ENCODE measurements at places on chromosomes 11 and 22.
A peak's percentile ranks its signal among the peaks of the same experiment; 100 is the strongest.

- no peak for DNase-seq
These were observed 68.2 kb upstream of the EED start for GRCh38 chr11:86176165-86176884.

DNA sequence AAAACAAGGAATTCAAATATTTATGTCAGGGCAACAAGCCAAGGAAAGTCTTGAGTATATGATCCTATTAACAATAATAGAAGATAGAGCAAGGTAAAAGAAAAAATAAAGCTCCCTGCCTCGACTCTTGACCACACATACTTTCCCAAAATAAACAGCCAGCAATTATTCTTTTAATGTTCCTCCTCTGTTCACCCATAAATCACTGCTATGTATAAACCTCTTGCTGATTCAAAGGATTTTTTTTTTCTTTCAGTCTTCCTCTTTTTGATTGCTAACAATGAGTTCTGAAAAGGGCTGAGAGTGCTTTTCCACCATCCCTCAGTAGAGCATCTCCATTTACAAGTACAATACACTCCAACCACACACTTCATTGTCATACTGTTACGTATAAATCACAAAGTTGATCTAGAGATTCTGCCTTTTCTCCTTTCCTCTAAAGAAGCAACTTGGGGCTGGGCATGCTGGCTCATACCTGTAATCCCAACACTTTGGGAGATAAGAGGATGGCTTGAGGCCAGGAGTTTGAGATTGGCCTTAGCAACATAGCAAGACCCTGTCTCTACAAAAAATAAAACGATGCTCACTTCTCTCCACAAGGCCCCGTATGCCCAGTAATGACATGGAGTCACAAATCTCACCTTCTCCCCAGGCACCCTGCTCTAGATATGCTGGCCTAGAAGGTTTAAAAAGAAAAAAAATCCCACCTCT lies 24.0 kb downstream of the RAB30 start:
- no peak for DNase-seq

GRCh38 chr11:92219476-92219875 lies 5.1 kb upstream of the FAT3 start:
- no peak for DNase-seq

DNA sequence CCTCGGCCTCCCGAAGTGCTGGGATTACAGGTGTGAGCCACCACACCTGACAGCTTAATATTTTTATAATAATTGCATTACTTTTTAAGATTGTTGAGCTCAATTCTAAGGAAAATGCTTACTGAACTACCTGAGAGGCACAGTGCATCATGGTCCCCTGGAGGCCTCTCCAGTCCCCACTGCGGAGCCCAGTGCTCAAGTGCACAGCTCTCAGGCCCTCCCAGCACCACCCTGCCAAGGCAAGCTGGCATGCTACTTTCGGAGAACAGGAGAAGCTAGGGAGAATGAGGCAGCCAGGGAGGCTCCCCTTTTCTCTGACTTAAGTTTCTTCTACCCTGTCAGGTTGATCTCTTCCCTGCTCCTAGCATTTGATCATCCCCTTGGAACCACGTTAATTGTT lies 64.2 kb upstream of the CECR2 start:
- no peak for DNase-seq

- no peak for DNase-seq
These were observed 9.8 kb downstream of the PPFIBP2 start for GRCh38 chr11:7523416-7524210.

DNA sequence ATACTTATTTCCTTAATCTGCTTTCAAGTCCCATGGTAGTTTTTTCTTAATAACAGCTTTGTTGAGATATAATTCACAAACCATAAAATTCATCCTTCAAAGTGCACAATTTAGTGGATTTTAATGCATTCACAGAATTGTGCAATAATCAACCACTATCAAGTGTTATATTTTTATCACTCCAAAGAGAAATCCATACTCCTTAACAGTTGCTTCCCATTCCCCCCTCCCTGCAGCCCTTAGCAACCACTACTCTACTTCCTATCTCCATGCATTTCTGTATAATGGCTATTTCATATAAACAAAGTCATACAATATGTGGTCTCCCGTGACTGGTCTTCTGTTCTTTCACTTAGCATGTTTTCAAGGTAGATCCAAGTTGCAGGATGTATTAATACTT lies 18.8 kb upstream of the NUP50 start:
- no peak for DNase-seq

GRCh38 chr22:46575911-46576555 lies 38.6 kb upstream of the CELSR1 start:
- no peak for DNase-seq

DNA sequence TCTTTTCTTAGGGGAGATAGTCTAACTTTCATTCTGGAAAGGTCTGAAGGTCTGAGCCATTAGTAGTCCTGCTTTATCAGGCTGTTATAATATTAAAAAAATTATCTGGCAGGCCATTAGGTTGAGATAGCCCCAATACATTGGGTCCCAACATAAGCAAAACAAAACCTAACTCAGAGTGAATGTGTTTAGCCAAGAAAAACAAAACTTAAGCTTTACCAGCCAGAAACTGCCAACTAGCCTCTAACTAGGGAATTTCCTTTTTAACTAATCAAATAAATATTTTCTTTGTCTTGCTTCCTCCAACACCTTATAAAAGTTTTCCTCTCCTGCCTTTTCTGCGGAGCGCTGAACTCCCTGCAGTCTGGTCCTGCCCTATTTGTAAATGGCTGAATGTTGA lies 1137.7 kb upstream of the CNTN5 start:
- no peak for DNase-seq

DNA sequence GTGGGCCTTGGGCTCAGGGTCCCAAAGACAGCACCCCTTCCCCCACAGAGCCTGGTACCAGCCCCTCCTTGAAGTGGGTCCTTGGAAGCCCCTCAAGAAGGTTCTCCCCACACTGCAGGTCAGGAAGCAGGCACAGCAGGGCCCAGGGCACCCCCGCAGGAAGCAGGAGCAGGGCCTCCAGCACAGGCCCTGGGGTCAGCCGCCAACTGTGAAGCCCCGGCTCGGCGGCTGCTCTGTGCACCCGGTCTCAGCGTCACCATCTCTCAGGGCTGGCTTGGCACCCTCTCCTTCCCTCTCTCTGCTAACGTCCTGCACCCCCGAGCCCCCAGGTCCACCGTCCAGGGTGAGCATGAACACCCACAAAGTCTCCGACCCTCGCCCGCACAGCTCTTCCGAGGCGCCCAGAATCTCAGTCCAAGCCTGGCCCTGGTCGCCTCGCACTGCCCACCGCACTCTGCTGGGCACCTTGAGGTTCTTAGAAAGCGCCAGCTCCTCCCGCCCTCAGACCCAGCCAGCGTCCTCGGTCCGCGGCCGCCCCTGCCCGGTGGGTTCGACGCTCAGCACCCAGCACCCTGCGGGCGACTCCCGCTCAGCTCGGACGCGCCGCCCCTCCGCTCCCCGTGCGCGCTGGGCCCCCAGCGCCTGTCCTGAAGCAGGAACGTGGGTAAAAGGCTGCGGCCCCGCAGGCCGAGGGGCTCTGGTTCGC lies 1.4 kb upstream of the SIGIRR start:
- DNase-seq: no peak

- peak; percentile 58 for DNase-seq
These were observed 555.8 kb downstream of the BUD13 start for GRCh38 chr11:116217006-116217405.

- DNase-seq: no peak
These were observed 27.2 kb upstream of the PDGFD start for GRCh38 chr11:104191124-104191523.
